Stimulated activated CD4-positive, alpha-beta T cell treated with anti-CD3 and anti-CD28 coated beads, Interleukin-15, amount 100 ng/mL, for 1 hour (primary cell): ENCODE measurements at places on chromosomes 2 and 18.

GRCh38 chr2:7430421-7430868 is 513.2 kb downstream of the RNF144A start:
- DNase-seq = no peak

GRCh38 chr2:124810132-124810531 is 785.0 kb downstream of the CNTNAP5 start:
- DNase-seq = no peak

DNA sequence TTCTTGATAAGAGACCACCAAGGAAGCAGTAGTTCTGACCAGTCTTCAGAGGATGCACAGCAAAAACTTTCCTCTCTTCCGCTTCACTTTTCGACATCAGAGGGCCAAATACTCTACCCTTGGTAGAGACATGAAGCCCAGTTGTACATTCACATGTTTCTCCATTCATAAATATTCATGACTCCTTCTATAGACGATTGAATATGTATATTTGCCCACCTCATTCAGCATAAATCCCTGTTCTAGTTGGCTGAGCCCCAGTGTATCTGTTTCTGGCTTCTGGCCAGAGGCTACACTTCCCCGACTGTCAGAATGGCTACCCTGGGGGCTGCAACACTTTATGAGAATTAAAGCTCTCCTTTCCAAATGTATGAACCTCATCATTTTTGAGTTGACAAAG is 258.5 kb downstream of the ASXL3 start:
- no peak for DNase-seq

- DNase-seq = no peak
Observed at GRCh38 chr2:20148923-20149702, 75.8 kb downstream of the SDC1 start.

DNA sequence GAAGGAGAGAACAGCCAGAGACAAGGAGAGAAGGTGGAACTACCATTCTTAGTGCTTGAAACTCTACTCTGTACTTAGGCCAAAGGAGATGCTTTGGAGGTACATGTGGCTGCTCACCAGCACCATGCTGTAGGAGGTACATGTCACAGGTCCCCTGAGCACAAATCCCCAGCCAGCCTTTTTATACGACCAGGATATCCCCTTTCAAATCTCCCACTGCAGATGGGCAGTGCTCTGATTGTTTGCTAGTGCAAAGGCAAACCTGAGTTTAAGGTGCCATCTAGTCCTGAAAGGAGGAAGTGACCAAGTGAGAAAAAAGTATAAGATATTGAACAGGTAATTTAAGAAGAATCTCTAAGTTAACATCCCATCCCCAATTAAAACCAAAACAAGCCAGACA is 17.1 kb upstream of the TTC21B start:
- DNase-seq = no peak

DNA sequence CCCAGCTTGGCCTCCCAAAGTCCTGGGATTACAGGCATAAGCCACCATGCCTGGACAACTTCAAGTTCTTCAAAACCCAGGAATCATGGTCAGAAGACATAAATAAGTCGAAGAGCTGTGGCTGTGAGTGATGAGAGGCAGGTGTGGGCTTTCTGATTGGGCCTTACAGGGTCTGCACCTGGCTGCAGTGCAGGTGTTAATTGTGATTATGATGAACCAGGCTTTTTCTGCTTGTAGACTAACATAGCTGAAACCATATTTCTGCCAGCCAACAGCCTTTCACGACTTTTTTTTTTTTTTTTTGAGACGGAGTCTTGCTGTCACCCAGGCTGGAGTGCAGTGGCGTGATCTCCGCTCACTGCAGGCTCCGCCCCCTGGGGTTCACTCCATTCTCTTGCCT is 14.9 kb upstream of the DTNB start:
- no peak for DNase-seq

DNA sequence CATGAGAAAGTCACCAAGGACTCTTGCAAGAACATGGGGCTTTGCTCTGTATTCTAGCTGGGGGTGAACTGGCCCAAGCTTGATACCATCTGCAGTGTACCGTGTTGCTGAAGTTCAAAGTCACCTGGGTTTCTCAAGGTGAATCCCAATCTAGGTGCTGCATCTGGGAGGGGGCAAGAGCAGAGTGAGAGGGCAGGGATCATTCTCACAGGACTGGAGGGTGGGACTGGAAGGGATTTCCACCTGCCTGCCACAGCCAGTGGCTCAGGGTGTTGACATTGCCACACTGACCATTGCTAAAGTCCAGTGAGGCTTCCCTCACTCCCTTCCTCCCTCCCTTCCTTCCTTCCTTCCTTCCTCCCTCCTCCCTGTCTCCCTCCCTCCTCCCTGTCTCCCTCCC is 98.7 kb downstream of the MYCN start:
- no peak for DNase-seq

DNA sequence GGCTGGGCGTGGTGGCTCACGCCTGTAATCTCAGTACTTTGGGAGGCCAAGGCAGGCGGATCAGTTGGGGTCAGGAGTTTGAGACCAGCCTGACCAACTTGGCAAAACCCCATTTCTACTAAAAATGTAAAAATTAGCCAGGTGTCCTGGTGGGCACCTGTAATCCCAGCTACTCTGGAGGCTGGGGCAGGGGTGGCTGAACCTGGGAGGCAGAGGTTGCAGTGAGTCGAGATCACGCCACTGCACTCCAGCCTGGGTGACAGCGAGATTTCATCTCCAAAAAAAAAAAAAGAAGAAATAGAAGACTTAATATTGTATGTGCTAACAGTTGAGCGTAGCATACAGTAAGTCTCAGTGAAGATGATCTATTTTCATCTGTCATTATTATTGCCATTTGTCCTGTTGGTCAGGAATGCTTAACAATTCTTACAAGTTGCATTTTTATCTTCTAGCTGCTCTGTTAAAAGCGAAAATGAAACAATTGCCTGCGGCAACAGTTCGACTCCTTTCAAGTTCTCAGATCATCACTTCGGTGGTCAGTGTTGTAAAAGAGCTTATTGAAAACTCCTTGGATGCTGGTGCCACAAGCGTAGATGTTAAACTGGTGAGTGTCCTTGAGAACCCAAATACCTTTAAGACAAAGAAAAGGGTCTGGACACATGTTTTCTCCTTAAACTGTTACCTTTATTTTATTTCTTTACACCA is 7.2 kb downstream of the PMS1 start:
- no peak for DNase-seq

- DNase-seq = no peak
Observed at GRCh38 chr2:77013457-77013856, 508.7 kb downstream of the LRRTM4 start.

DNA sequence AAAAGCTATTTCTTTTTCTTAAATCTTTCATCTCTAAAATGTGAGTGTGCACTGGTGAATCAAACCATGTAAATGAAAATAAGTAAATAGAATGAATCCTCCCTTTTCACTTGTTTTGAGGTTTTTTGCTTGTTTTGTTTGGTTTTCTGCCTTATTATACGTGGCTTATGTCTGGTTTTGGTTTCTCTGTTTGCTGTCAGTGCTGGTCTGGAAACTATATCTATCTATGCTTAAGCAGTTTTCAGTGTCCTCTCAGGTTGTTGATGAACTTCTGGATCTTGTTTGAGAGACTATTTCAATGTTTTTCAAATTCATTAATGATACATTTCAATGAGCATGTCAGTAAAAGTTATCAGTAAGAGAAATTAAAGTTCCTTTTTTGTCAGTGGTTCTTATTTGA is 48.1 kb upstream of the TNFRSF11A start:
- no peak for DNase-seq

DNA sequence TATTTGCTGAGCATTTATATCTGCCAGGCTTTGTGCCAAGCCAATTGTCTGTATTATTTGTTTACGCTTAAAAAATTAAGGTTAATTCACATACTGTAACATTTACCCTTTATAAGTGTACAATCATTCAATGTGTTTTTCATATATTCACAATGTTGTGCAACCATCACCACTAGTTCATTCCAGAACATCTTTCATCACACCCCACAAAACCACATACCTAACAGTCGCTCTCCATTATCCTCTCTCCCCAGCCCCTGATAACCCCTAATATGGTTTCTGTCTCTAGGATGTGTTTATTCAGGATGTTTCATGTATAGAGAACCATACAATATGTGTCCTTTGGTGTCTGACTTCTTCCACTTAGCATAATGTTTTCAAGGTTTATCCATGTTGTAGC is 234.1 kb downstream of the INSIG2 start:
- DNase-seq = no peak

- DNase-seq = no peak
Observed at GRCh38 chr2:31213601-31214443, 3.5 kb downstream of the CAPN14 start.

GRCh38 chr2:24586955-24587354 is 95.9 kb downstream of the NCOA1 start:
- no peak for DNase-seq

DNA sequence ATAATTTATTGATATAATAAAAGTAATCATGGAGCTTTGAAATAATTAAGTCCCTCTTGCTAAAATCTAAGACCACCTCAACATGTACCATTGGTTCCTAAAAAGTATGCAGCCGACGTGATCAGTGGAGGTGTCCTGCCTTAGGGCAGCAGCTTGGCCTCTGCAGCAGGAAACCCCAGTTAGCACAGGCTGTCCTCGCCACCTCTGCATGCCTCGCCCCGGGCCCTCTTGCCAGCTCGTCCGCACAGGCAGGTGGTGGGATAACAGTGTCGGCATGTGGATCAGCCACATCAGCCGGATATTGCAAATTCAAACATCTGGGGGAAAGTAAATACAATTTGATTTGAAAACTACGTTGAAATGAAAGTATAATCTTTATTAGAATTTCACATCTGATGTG is 22.9 kb downstream of the COA5 start:
- no peak for DNase-seq

DNA sequence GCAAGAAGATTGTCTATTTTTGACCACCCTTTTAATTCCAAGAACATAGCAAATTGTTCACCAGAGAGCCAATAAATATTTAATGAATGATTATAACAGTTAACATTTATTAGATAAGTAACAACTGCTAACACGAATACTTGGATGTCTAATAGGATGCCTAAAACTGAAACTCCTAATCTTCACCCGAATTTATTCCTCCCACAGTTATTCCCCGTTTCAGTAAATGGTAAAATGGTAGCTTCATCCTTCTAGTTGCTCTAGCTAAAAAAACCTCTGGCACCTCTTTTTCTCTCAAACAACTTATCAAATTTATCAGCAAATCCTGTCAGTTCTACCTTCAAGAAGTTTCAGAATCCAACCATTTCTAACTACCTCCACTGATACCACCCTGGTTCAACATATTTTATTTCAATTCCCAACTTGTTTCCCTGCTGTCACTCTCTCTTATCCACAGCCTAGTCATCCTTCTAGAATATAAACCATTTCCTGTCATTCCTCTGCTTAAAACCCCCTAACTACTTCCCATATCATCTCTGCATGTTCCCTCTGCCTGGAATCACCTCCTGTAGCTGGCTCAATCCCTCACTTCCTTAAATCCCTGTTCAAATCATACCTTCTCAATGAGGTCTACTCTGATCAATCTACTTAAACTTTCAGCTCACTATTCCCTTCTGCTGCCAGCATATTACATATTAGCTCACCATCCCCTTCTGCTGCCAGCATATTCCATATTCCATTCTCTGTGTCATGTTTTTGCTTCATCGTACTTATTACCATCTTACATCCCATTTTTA is 93.8 kb downstream of the ROCK2 start:
- DNase-seq = no peak

DNA sequence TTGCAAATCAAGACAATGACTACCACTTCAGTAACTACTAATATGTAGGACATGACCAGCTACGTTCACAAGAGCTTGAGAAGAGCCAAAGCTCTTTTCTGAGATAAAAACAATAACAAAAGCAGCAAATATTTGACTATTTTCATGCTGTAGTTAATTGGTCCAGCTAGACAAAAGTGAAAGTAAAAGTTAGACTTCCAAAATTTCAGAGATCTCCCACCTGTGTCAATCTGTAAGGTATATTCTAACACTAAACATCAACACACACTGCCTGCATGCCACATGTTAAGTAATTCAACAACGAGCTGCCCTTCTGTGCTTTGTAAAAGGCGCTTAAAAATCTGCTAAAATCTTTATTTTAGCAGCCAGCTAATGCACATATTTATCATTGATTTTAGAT is 185.9 kb downstream of the SLC39A10 start:
- no peak for DNase-seq

DNA sequence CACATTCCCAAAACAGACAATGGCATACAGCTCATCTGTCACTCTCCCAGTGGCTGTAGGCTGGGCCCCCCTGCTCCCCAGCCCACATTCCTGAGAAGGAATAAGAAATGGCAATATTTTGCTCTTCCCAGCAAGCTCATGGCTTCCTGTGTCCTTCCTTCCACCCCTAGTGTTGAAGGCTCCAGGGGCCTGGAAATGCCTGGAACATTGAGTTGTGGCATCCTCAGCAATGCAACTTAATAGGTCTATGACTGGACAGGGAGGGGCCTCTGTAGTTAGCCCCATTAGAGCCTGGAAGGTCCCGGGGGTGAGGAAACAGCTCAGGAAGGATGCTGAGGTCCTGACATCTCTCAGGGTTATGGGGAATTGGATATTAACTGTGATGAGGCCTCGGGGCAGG is 3.3 kb downstream of the KIF3C start:
- DNase-seq = no peak

GRCh38 chr2:219736209-219736608 is 108.8 kb downstream of the SLC4A3 start:
- DNase-seq = no peak

DNA sequence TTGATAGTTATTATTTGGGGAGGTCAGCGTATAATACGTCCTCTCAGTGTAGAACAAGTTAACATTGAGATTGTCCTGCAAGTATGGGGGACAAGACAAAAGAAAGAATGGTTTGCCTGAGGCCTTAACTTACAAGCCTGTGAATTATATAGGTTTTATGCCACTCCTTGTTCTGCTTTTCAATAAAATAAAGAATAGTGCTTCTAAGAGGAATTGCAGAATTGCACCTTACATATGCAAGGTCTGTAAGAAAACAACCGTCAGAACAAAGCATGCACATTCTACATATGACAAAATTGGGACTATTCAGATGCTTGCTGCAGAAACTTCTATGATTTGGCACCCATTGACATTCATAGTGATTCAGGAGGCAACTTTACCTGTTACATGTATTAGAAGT is 785.0 kb downstream of the NR4A2 start:
- no peak for DNase-seq

DNA sequence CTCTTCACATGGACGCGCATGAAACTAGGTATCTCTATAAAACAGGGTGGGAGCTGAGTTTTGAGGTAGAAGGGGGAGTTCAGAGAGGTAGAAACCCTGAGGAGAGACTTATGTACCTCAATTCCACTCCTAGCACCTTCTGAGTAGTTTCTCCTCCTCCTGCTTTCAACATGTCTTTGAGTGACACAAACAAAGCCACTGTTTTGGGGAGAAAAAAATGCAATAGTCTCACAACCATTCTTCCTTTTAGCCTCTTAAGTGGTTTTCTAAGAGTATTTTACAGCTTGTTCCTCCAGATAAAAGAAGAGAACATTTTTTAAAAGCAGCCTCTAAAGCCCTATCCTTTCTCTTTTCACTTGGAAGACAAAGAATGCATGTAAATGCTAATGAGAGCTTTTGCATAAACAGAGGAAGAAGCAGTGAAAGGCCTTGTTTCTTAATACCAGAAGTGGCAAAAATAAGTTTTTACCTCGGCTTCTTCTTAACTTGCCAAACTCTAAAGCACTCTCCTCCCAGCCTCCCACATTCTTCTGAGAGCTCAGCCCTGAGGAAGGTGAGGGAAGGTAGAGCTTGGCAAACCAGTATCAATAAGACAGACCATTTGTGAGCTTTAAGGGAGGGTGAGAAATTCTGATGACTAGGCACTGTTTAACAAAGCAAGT is 1304.4 kb upstream of the ACVR2A start:
- DNase-seq = no peak
